ENCODE measurements at places on chromosomes 7 and 10.

- DNase-seq: no peak
These were observed 223.4 kb downstream of the SEC23IP start for GRCh38 chr10:120115959-120116358.

DNA sequence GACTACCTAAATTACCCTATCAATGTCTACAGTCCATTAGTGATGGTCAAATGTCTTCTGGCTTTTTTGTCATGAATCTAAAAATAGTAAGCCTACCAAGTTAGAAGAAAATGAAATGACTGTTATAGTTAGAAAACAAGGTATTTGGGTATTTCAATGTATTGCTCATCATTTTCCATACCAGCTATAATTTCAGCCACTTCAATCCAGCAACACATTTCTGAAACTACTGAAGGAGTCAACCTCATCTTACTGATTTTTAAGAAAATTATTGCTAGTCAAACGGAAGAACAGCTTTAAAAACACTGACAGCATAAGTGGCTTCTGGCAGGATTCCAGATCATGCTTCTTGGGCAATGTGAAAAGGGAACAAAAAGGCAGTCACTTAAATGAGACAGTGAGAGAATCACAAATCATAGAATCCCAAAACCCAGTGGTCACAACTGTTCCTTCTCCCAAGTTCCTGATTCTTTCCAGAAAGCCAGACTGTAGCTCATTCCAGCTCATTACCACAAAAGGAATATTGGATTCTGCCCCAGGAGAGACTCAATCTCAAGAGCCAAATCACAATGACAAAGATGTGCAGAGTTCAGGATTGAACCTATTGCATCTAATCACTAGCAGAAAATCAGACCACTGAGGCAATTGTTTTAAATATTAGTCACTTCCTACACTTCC, 61.2 kb upstream of the LRRN3 start:
- no peak for DNase-seq

DNA sequence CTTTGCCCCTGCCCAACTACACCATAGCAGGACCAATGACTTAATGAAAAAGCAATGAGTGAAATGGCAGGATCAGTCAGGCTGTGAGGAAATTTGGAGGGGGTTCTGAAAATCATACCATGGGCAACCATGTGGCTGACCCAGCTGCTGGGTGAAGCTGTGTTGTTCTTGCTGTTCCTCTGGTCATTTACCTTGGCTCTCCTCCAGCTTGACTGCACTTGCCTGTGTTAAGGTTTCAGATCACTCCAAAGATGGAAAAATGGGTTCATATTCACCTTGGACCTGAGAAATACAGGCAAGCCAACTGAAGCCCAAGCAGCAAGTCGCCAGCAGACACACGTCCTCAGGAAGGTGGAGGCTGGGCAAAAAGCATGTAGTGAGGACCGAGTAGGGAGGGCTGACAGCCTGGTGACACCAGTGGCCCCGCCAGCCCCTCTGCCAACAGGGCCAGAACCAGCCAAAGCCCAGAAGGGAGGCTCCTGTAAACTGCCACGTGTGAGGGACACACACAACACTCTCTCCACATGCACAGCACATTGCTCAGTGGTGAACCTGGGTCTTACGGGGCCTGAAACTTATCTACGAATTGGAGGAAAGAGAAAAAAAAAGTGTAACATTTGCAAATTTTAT, 40.1 kb downstream of the PARP12 start:
- no peak for DNase-seq

GRCh38 chr7:6917258-6917657, 91.2 kb upstream of the CCZ1B start:
- no peak for DNase-seq

DNA sequence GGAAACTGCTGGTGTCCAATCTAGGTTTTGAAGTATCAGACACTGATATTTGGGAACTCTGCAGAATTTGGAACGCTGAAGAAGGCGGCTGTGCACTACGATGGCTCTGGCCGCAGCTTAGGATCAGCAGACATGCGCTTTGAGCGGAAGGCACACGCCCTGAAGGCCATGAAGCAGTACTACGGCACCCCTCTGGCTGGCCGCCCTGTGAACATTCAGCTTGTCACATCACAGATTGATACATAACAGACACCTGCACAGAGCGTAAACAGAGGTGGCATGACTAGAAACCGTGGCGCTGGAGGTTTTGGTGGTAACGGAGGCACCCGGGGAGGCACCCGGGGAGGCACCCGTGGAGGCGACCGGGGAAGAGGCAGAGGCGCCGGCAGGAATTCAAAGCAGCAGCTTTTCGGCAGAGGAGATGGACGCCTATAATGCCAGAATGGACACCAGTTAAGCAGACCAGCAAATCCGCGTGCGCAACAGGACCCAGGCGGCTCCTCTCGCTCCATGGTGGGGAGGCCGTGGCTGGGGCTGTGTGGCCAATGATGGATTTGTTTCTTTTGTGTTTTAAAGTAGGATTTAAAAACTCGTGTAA, 22.2 kb upstream of the CCL24 start:
- no peak for DNase-seq

GRCh38 chr10:31936933-31937332, 8.3 kb upstream of the ARHGAP12 start:
- no peak for DNase-seq

- DNase-seq: no peak
These were observed 37.8 kb upstream of the GARS1 start for GRCh38 chr7:30556840-30557239.

DNA sequence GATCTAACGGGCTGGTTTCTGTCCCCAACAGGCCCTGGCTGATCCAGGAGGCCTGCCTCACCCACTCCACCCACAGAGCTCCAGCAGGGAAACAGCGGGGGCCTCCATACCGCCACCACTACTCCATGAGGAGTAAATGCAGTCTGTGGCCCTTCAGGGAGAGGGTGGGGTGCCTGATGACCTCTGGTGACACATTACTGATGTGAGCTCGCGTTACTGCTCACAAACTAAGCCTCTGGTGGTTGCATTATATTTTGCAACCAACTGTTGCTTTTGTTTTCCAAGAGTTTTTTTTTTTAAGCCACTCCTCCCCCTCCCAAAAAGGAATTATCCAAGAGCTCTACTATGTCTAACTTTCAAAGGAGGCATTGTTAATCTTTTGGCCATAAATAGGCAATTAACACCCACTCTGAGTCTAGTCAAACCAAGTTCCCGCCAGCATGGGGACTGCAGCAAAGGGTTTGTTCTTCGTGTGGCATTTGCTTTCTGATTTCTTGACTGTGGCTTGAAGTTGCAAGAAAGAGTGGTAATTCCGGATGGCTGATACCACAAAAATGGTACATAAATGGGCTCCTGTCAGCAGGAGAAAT, 72.6 kb downstream of the FAM53B start:
- peak; percentile 56 for DNase-seq

GRCh38 chr10:4693967-4694366, 132.0 kb upstream of the AKR1E2 start:
- no peak for DNase-seq

DNA sequence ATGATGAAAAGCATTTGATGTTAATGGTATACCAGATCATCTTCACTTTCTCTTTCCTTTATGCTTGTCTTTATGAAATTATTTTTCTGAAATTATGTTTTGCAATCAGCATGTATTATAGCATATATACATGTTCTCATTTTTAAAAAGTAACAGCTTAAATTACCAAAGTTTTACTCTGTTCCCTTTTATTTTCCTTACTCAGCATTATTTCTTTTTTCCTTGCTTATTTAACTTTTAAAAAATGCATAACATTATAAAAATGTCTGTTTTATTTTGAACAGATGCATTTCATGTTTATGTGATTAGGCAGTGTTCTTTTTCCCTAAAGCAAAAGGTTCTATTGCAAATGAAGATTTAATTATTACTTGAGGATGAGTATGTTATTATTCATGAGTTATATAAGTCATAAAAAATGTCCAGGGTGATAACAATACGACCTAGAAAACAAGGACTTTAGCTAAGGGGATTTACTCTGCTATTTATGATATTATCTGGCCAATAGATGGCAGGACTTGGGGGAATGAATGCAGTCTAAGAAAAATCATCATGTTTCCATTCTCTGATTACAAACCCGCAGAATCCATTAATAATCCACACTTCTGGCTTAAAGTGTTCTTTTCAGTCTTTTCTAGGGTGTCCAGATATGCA, 38.5 kb downstream of the CABCOCO1 start:
- DNase-seq: no peak

GRCh38 chr7:51309361-51310130, 7.1 kb downstream of the COBL start:
- no peak for DNase-seq

- no peak for DNase-seq
These were observed 25.7 kb downstream of the PNLIPRP2 start for GRCh38 chr10:116646502-116646901.

DNA sequence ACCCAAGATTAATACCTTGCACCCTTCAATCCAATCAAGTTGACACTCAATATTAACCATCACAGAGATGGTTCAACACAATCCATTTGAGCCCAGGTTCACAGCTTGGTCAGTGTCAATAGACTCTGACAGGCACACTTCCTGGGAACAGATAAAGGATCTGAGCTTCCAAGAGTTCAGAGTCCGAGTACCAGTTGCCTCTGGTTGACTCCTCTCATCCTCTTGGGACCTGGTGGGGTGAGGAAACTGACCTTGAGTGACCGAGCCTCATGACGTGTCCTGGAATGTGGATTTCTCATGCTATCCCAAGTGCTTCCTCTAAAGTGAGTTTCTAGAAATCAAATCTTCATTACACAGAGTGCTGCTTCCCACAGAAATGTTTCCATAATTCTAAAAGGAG, 162.0 kb downstream of the CYP26A1 start:
- DNase-seq: no peak

GRCh38 chr10:98323221-98324164, 55.5 kb upstream of the LOXL4 start:
- DNase-seq: no peak

DNA sequence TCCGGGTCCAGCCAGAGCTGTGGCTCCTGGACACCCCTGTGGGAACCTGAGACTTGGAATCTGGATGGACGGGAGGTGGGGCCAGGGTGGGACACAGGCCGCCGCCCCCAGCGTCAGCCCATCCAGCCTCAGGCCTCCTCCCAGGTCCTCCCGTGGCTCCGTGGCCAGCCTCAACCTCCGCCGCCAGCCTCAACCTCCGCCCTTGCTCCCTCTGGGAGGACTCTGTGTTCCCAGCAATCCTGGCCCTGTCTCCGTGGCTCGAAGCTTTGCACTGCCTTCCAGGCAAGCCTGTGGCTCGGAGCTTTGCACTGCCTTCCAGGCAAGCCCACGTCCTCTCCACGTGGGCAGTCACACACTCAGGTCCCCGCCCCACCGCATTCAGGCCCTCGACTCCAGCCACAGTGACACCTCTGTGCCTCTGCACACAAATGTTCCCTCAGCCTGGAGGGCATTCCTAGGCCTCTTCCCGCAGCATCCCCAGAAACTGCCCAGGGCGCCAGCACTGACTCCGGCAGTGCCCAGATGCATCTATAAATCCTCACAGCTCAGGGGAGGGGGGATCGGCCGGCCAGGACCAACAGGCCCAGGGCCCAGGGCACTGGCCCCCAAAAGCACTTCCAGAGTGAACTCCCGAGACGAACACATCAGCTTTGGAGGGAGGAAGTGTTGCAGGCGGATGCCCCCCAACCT, 44.7 kb upstream of the PDGFA start:
- no peak for DNase-seq

GRCh38 chr7:46444256-46444655, 523.2 kb upstream of the IGFBP3 start:
- DNase-seq: no peak

DNA sequence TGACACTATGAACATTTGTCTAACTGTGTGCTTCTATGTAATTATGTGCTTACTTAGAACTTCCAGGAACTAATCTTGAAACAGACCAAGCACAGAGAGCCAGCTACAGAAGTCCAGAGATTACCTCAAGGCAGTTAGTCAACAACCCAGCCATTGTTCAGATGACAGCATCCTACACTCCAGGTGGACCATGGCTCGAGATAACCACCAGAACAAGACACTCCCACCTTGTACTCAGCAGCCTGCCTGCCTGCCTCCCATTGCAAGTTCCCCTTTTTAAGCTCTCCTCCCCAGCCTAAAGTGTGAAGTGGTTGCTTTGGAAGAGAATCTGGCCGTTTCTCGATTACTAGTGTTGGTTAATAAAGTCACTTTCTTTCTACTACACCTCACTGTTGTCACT, 1080.6 kb upstream of the LRRN3 start:
- DNase-seq: no peak

GRCh38 chr10:74255888-74256357, 104.9 kb downstream of the ADK start:
- DNase-seq: no peak

DNA sequence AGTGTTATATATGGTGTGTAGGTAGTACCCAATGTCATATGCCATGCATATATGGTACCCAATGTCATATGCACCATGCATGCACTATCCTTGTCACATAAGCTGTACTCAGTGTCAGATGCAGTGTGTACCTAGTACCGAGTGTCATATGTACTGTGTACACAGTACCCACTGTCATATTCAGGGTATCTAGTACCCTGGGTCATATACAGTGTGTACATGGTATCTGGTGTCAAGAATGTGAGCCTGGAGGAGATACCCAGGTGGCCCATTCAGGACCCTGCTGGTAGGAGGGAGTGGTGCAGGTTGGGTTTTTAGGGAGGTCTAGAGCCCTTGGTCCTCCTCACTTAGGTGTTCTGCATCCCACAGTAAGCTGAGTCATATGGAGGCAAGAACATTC, 1.8 kb downstream of the ZMYND11 start:
- DNase-seq: peak; percentile 13

DNA sequence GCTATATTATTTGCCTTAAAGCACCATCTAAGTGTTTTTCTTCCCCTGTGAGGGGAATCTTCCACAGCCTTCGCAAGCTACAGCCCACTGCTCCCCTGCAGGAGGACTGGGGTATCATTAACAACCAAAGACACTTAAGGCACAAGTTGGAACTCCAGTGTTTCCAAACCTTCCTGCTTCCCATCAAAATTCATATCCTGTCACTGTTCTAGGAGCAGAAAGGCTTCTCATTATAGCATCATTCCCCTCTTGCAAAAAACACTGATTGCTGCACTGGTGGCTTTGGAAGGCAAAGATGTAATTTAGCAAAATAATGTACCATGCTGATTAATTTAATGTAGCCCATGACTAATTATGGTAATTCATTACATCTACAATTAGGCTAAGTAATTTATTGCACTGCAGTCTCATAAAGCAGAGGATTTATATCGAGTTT, 207.2 kb downstream of the SKAP2 start:
- no peak for DNase-seq

- no peak for DNase-seq
These were observed 20.6 kb downstream of the RBM20 start for GRCh38 chr10:110664483-110665420.

GRCh38 chr10:115063701-115064658, 29.2 kb upstream of the ATRNL1 start:
- no peak for DNase-seq

GRCh38 chr7:734214-734613, 7.1 kb upstream of the PRKAR1B start:
- DNase-seq: no peak
